ENCODE measurements at places on chromosomes 3 and 15.

DNA sequence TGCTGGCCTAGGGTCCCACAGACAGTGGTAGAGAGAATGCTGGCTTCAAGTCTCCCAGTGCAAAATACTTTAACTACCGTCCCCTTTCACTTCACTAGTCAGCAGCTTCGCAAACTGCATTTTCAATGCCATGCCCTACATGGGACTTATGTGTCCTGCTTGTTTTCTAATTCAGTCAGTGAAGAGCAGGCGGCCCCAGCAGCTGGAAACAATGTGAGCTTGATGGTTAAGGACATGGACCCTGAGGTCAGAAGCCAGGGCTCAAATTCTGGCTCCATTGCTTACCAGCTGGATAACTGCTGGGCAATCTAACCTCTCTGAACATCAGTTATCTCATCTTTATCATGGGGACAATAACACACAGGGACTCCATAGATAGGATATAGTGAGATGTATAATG, 58.4 kb downstream of the SLC12A8 start:
- no peak for DNase-seq

- DNase-seq: no peak
Observed at GRCh38 chr15:75921732-75922703, 18.3 kb downstream of the FBXO22 start.

- no peak for DNase-seq
Observed at GRCh38 chr3:48535578-48535977, 21.0 kb downstream of the PFKFB4 start.

DNA sequence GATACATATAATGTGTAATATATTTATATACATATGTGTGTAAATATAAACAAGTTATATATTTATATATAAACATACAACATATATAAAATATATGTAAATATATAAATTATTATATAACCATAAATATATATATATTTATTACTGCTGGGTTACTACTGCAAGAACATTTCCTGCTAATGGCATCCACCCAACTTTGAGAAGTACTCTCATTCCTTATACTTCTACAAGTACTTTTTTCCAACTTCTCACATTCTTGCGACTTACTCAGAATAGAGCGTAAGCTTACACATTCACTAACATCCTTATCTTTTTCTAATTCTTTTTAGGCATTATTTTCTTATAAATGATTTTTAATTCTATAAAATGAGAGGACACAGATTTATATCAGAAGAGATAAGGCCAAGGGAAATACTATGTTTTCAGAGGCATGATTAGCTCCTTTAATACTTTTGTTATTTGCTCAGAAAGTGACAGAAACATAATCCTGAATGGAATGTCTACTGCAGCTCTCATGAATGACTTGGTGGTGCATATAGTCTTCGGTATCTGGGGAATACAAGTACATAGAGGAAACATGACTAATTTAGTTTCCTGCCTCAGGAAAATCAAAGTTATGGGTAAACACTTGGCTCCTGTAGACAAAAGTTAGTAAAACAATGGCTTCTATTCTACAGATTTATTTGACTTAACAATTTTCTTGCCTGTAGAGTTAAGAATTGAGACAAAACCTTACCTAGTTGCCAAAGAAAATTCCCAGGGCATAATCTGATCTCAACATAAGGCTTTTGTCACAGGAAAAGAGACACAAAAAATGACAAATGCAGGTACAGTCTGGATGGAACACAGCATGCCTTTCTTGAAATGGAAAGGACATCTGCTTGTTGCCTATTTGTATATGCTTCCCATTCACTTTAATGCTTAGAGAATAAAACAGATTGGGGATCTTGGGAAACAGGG, 453.9 kb downstream of the SQOR start:
- DNase-seq: no peak

GRCh38 chr3:183491109-183491922, 62.9 kb upstream of the MCF2L2 start:
- DNase-seq: no peak

DNA sequence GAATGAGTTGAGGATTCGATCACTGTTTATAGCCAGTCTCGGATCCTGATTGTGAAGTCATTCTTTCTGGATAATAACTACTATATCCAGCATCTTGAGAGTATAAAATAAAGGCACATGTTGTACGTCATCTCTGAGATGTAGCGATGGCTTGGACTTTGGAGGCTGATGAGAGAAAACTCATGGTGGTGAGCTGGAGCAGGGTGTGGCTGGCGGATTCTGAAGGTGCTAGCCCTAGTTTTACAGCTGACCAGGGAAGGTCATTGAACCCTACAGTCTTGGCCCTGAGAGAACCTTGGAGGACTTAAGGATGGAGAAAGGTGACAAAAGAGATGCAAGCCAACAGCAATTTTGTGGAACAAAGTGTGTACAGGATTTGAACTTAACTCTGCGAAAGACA, 153.8 kb downstream of the IGF1R start:
- no peak for DNase-seq

- DNase-seq: no peak
Observed at GRCh38 chr15:90035840-90036230, 34.7 kb downstream of the ZNF710 start.

DNA sequence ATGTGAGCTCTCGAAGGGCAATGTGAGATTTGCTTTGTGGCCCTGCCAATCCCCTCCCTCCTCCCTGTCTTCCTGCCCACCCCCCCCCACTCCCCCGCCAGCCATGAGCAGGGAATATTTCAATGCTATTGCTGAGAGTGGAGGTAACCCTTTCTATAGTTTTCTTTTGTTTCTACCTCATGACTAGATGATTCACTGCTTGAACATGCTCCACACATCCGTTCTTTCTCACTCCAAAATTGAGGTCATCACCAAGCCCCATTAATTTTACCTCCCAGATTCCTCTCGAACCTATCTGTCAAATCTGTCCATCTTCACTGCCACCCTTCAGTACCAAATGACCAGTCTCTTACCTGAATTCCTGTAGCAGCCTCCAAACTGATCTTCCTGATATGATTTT, 12.2 kb downstream of the ZNF774 start:
- DNase-seq: no peak

DNA sequence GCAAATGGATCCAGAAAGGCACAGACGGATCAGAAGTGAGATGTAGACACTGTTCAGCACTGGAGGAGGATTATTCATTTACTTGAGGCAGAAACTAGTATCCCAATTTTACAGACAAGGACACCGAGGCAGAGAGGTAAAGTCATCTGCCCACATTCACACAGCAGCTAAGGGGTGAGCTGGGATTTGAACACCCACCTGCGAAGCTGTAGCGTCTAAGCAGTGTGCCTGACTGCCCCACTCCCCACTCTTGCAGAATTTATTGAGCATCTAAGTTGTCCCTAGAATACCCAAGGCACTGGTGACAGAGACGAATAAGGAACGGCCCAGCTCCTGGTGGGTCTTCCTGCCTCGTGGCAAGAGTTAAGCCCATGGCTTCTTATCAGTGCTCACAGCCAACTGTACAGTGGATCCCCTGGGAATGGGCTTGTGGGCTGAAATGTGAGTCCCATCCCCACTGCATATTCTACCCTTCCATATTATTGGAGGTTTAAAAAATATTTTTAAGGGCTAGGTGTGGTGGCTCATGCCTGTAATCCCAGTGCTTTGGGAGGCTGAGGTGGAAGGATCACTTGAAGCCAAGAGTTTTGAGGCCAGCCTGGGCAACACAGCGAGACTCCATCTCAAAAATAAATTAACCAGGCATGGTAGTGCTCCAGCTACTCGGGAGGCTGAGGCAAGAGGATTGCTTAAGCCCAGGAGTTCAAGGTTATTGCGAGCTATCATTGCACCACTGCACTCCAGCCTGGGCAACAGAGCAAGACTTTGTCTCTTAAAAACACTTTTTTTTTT, 77.6 kb downstream of the IQSEC1 start:
- no peak for DNase-seq

DNA sequence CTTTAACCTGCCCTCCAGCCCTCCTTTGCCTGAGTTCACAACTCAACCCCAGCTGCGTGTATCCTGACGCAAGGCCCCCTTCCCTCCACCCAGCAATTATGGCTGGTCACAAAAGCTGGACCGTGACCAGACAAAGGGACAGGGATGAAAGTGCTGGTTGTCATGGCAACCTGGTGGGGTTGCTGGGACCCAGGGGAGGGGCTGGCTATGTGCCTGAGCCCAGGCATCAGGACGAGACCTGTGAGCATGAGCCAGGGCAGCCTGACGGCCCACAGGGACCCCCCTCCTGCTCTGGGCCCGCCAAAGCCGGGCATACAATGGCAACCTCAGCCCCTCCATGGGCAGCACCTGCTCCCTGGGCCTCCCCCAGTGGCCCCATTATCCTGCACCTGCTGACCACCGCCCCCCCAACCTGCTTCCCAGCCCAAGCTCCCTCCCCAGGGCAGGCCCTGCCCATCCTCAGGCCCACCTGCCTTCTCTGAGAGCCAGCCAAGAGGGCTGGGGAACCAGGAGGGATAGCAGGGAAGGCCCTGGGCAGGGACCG, 4.5 kb upstream of the DNAH1 start:
- DNase-seq: no peak

DNA sequence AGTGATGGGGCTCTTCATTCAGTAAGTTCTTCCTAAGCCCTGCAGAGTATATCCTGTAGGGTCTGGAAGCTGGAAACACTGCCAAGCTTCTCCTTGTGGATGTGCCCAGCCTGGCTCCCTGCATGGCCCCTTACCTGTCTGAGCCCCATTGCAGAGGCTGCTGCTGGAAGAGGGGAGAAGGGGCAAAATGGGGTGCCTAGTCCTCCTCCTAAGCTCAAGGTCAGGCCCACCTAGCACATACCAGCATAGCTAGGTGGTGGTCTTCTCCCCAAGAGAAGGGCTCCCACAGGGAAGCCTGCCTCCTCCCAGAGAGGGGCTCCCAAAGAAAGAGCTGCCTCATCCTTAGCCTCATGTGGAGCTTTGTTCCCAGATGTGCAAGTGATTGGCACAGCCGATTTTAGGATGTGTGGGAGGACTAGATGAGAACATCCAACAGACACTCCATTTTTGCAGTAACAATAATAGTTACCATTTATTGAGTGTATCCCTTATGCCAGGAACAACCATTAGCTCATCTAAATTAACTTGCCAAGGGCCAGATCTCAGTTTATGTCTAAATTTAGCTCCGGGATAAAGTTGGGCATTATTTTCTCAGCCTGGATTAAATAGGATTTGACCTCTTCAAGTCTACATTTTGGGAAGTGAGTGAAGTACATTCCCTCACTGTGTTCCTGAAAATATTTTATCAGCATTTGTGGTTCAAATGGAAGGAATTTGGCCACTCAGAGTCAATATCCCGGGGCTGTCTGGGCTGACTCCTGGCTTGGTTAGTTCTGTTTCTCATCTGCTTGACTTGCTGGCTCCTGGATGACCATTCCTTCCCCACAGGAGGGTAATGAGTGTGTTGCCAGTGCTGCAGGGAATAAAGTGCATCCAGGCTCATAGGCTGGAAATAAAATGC, 291.1 kb upstream of the ROPN1 start:
- no peak for DNase-seq

DNA sequence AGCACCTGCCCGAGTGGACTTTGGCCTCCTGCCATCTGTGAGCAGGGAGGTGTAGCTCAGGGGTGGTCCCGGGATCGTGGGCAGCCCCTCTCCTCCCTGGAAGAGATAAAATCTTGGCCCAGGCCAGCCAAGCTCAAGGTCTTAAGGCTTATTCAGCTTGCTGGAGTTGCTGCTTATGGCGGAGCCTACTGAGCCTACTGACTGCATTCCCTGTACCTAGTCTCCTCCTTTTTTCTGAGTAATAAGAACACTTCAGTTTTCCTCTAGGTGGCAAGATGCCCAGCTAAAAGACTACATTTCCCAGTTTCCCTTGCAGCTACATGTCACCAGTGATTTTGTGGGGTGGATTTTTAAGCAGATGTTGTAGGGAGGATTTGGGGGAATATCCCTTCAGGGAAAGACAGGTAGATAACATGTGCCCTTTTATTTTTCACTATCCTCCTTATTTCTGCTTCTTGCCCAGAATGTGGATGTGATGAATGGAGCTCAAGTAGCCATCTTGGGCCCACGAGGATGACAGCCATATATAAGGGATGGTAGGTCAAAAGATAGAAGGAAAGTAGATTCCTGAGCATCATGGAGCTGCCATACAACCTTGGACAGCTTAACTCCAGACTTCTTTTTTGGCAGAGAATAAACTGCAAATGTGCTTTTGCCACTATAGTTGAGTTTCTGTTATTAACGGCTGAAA, 41.4 kb upstream of the INSYN1 start:
- no peak for DNase-seq

DNA sequence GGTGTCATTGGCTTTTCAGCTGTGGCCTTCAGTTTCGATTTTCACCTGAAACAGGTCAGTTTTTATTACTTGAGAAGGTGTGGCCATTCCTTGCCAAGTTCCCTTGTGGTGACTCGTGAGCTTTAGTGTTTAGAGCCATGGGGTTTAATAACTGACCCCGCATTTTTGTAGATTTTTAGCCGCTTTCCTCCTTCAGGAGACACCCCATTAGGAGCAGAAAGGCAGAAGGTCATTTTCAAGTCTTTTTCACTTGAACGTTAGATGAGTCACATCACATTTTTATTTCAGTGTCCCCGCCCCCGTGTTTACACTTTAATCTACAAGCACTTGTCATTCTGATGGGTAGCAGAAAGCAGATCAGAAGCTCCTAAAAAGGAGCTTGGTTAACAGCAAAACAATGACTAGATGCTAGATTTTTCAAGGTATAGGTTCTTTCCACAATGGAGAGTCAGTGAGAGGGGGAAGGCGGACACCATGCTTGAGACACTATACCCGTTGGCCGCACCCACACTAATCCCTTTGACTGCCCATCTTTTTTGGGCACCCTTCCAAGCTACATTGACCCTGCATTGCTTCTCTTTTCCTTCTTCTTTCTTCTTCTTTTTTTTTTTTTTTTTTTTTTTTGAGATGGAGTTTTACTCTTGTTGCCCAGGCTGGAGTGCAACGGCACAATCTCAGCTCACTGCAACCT, 132.7 kb downstream of the GHSR start:
- no peak for DNase-seq

DNA sequence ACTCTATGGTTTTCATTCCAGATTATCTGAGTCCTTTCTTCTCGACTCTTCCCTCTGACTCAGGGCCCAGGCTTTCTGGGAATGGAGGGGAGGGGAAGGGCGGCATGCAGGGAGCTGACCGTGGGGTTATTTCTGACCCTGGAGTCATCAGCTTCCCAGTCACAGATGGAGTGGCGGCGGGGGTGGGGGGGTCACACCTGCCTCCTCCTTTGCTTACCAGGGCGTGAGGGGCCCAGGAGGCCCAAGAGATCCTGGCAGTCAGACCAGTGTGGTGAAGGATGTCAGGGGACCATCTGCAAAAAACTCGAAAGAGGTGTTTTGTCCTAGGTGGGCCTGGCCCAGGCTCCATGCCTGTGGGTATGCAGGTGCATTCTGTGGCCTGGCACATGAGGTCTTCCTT, 996 bp upstream of the XIRP1 start:
- DNase-seq: no peak

DNA sequence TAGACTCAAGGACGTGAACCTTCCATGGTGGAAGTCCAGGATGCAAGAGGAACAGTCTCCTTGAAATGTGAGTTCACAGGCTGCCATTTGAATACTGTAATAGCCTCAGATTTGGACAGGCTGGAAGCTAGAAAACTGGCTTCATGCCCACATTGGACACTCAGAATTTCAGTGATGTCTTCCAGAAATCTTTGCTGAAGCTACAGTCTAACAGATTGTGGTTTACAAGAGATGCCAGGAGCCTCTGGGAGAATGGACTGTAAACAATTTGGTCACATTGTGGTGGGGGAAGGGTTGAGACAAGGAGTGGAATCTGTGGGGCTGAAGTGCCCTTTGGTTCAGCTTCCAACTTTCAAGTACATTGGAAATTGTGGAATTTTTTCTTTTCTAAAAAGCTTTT, 252.0 kb upstream of the PROK2 start:
- DNase-seq: no peak
